ENCODE measurements at places on chromosomes 3 and 15. TPM values are rescaled to one million over a fixed set of nuclear protein-coding genes. Genes with fewer than 3 reads are reported as not detected.

- H3K27ac ChIP-seq = no peak overlapping the region
- no peaks in the 10 kb centered on the region for H3K4me1 ChIP-seq
- H3K27me3 ChIP-seq = peaks cover 47% of the 10 kb centered on the region
- H3K36me3 ChIP-seq = peaks cover 2% of the 10 kb centered on the region
- H3K4me3 ChIP-seq = no peak overlapping the region
- DNase-seq = no peak
Observed at GRCh38 chr15:100694381-100695021, 92.1 kb downstream of the ASB7 start.

DNA sequence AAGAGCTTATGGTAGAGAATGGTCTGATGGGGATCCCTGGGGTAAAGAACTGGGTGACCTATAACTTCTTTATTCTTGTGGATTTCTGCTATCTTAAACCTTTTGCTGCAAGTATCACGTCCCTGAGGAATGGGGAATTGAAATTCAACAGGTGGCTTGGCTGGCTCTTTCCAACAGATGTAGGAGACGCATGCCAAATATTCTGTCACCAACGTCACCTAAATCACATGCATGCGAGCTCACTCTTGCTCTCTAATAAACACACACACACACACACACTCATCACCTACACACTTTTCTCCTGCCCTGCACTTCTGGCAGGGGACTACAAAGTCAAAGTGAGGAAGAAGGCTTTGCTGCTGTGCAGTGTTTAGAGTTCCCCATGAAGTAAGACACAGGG, 145.8 kb upstream of the NECTIN3 start:
- H3K27ac ChIP-seq = no peak overlapping the region
- no peak overlapping the region for H3K4me3 ChIP-seq
- H3K27me3 ChIP-seq = no peaks in the 10 kb centered on the region
- DNase-seq = no peak
- no peaks in the 10 kb centered on the region for H3K36me3 ChIP-seq

DNA sequence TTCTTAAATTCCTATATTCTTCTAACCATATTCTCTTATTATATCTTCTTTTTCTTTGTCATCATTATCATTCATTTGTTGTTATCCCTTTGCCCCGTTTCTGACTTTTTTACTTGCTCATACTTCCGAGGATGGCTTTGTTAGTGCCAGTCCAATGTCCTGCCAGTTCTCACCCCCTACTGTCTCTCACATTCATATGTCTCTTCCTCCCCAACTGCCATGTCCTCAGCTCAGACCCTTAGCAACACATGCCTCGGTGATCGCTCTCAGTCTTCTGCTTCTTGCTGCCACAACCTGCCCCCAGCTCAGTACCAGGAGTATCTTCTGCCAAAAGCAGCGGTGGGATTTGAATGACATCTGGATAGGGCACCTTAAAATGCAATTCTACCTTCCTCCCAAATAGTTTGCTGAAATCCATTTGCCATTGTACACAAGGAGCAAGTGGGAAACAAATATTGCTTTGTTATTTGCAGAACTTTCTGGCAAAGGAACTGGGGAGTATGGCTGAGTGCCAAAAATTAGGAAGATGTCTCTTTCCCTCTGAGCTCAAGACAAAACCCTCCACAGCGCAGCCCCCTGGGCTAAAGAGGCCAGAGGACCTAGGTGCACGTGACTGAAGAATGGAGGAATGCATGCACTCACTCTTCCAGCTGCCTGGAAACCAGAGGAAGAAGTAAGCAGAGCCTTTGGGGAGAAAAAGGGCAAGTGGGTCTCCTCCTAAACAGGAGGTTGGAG, 57.7 kb upstream of the CTNNB1 start:
- no peaks in the 10 kb centered on the region for H3K4me1 ChIP-seq
- peaks cover 4% of the 10 kb centered on the region for H3K36me3 ChIP-seq
- no peak for DNase-seq
- no peak overlapping the region for H3K4me3 ChIP-seq
- H3K27me3 ChIP-seq = peaks cover 4% of the 10 kb centered on the region
- H3K27ac ChIP-seq = no peak overlapping the region

DNA sequence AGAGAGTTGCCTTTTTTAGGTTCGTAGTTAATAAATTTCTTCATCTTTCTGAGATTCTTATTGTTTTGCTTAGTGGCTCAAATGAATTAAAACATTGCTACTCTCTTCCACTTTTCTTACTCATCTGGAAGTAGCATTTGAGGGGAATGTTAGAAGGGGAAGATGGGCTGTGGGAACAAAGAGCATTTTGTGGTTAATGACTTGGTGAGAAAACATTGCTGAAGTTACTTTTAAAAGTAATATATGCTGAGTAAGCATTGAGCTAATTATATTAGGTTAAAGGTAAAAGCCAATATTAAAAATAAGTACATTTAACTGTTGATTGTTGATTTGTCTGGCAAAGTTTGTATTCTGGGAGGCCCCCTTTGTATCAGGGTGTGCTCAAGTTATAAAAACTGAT, 5.7 kb downstream of the MORF4L1 start:
- peak overlapping the region; percentile 79 for H3K27ac ChIP-seq
- peak overlapping the region; percentile 84 for H3K4me3 ChIP-seq
- no peak for DNase-seq
- peaks cover 41% of the 10 kb centered on the region for H3K36me3 ChIP-seq
- peaks cover 91% of the 10 kb centered on the region for H3K4me1 ChIP-seq

- no peaks in the 10 kb centered on the region for H3K36me3 ChIP-seq
- H3K4me3 ChIP-seq = no peak overlapping the region
- no peaks in the 10 kb centered on the region for H3K4me1 ChIP-seq
- no peak overlapping the region for H3K27ac ChIP-seq
- DNase-seq = no peak
Observed at GRCh38 chr3:62359531-62359930, 13.8 kb downstream of the FEZF2 start.

GRCh38 chr15:90952901-90953677, 1.6 kb upstream of the RCCD1 start:
- peaks cover 8% of the 10 kb centered on the region for H3K36me3 ChIP-seq
- H3K27ac ChIP-seq = no peak overlapping the region
- no peaks in the 10 kb centered on the region for H3K27me3 ChIP-seq

- no peak overlapping the region for H3K4me3 ChIP-seq
- no peak for DNase-seq
- peaks cover 8% of the 10 kb centered on the region for H3K27me3 ChIP-seq
- H3K36me3 ChIP-seq = no peaks in the 10 kb centered on the region
- no peak overlapping the region for H3K27ac ChIP-seq
Observed at GRCh38 chr3:16214366-16214765, 39.9 kb downstream of the GALNT15 start.

DNA sequence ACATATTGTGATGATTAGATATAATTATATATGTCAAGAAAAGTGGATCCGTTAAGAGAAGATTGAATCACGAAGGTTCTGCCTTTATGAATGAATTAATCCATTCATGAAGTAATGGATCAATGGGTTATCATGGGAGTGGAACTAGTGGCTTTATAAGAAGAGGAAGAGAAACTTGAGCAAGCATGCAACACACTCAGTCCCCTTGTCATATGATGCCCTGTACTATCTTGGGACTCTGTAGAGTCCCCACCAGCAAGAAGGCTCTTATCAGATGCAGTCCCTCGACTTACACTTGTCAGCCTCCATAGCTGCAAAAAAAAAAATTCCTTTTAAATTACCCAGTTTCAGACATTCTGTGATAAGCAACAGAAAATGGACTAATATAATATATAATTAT, 301.9 kb downstream of the RAP2B start:
- no peaks in the 10 kb centered on the region for H3K36me3 ChIP-seq
- H3K27me3 ChIP-seq = no peaks in the 10 kb centered on the region
- no peak for DNase-seq
- H3K4me1 ChIP-seq = peaks cover 6% of the 10 kb centered on the region

DNA sequence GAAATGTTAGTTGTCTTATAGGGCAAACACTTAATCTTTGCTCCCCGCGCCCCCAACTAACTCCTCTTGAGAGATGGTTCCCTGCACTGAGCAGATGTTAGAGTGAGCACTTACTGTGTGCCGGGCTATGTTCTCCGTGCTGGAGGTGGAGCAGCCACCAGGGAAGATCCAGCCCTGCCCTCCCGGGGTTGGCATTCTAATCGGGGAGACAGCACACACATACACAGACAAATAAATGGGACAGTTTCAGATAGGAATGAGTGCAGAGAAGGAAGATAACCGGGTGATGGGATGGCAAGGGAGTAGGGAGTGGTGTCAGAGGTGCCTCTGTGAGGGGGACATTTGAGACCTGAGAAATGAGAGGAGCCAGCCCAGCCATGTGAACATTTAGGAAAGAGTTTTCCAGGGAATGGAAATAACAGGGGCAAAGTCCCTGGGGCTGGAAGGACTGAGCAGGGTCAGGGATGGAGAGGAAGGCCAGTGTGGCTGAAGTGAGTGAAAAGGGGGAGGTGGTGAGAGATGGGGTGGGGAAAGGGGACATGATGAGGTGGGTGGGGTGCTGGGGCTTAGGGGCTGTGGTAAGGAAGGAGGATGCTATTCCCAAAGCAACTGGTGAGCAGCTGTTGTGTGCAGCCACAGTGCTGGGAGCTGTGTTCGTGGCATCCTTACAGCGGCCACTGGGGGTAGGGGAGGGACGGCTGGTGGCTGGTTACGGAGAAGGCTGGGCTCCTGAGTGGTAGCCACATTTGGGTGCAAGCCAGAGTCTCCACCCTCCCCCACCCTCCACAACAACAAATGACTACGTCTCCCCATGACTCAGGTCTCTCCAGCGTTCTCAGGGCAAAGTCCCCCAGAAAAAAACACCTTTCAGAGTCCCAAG, 15.4 kb upstream of the FGD5 start:
- no peak overlapping the region for H3K4me3 ChIP-seq
- DNase-seq = peak; percentile 6
- no peak overlapping the region for H3K27ac ChIP-seq

XIRP1 gene
- total RNA-seq = 0.10 TPM

FAM81A gene
- total RNA-seq = not detected

INSYN1 gene
- not detected for total RNA-seq

NOX5 gene
- total RNA-seq = not detected

HDGFL3 gene
- 58.2 TPM for total RNA-seq

SST gene
- total RNA-seq = not detected

GREM1 gene
- not detected for total RNA-seq

Measured in activated T-cell treated with anti-CD3 and anti-CD28 coated beads, Interleukin-2, amount 50 U/mL, for 72 hours (primary cell).